ENCODE measurements at places on chromosomes 5 and 9.

GRCh38 chr5:95731571-95732554 is 727 bp downstream of the RHOBTB3 start:
- DNase-seq = peak; percentile 47

DNA sequence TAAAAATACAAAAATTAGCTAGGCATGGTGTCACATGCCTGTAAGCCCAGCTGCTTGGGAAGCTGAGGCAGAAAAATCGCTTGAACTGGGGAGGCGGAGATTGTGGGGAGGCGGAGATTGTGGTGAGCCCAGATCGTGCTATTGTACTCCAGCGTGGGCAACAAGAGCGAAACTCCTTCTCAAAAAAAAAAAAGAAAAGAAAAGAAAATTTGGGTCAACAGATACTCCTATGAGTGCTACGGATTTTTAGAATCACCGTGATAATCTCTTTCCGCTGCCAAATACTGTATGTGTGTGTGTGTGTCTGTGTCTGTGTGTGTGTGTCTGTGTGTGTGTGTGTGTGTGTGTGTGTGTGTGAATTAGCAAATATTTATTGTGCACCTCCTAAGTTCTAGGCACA is 64.4 kb downstream of the ARRDC3 start:
- no peak for DNase-seq

DNA sequence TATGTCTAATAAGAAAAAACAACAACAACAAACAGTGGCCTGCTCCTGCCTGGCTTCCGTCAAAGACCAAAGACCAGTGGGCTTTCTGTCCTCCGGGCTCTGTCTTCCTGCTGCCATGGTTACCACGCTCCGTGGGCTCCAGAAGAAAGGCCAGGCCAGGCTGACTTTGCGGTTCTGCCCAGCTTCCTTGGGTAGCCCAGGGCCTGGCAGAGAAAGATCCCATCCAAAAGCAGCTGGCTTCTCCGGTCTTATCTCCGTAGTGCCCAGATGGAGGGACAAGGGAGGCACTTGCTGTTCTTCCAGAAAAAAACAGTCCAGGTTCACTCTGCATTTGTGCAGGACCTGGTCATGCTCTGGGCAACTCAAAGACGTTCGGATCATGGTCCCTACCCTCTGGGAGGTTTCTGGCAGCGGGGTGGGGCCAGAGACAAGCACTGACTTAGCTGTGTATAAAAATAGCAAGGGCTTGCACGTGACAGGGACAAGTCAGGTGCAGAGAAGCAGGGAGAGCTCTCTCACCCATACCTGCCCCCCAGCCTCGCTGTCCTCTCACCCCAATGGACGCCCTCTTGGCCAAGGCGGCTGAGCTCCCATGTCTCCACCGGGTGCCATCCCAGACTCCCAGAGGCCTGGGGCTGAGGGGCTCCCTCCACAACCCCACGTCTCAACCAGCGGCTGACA is 212.2 kb downstream of the C9orf50 start:
- no peak for DNase-seq

DNA sequence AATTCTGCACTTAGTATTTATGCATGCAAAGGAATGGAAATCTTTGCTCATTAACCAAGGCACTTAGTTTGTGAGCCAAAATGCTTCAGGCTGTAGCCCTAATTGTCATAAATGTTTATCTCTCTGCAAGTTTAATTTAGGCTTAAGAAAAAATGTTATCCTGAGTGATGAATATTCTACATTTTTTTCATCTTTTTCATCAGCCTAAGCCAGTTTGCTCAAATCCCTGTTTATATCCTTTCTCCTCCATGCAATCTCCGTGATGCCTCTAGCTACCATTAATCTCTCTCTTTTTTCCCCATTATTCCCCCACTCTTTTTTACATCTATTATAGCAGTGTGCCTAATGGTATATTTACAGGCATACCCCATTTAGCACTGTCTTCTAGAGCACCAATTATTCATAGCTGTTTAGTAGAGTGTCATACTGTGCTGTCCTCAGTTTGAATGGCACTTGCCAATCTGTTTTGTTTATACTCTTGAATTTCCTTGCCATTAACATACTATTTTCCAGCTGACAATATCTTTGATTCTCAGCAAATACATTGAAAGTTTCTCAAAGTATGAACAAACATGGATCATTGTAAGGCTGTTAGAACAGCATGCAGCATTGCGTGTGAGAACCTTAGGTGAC is 1457.0 kb downstream of the MAT2B start:
- no peak for DNase-seq

GRCh38 chr5:125409861-125410536 is 663.6 kb upstream of the ZNF608 start:
- DNase-seq = no peak

DNA sequence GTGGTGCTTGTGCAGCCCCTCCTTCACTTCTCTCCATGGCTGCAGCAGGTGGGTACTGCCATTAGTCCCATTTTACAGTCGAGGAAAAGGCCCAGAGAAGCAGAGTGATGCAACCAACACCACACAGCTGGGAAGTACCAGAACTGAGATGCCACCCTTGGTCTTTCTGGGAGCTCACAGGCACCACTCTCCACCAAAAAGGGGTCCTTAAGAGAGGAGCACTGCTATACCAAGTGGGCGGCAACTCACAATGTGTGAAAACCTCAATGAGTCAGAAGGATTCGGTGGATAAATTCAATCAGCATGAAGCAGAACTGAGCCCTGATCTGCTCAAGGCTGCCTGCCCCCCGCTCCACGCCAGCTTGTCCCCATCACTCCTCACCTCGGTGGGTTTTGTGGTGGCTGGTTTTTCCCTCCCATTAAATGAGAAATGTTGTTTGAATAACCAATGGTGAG is 213.7 kb downstream of the FSTL4 start:
- no peak for DNase-seq

DNA sequence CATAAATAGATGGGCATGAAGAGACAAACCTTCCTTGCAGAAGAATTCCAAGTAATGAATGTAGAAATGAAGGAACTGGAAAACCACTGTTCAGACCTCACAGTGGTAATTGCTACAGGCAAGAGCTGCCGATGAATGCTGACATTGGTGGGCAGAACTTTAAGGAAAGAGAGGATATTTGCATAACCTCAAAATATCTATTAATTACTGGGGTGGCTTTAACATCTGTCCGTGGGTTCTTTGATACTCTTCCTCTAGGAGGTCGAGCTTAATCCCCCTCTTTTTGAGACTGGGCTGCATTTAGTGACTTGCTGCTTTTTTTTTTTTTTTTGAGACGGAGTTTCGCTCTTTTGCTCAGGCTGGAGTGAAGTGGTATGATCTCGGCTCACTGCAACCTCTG is 34.7 kb downstream of the LAMC3 start:
- DNase-seq = no peak

DNA sequence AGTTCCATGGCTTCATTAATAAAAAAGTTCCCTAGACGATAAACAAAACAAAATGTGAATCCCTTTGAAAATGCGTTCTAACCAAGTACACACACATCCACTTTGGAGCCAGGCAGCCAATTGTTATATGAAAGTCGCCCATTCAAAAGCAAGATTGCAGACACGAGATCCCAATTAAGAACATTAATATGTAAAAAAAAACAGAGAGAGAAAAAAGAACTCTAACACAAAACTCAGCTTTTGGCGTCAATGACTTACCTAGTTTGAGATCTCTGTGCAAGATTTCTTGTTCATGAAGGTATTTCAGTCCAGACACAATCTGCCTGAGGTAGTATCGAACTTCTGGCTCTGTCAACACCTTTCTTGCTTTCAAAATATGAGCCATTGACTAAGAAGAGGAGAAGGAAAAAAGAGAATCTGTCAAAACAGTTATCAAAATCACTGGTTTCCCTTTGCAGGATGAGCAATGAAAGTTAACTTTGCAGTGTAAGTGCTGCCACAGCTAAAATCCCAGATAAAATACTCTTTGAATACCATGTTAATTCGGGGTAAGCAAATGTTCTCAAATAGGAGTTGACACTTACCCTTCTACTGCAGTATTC is 1.6 kb downstream of the PLK2 start:
- DNase-seq = no peak

- no peak for DNase-seq
Observed at GRCh38 chr9:137487454-137488326, 28.6 kb upstream of the NSMF start.

DNA sequence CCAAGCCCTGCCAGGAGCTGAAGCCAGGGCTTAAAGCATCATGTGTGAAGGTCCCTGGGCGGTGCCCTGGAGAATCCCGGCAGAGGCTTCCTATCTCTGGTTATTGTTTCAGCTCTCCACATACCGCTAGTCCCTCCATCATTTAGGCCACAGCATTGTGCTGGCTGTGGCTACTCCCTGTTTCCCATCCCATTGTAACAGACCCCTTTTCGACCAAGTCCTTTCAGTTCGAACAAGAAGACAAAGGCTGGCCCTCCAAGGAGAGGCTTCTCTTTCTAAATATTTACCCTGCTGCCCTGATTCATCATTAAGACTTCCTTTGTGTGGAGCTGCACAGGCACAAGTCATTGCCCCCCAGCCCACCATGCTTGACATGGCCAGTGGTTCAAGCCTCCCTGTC is 41.6 kb downstream of the NEUROG1 start:
- DNase-seq = no peak

- no peak for DNase-seq
Observed at GRCh38 chr9:37325778-37326177, 96.7 kb upstream of the GRHPR start.

- DNase-seq = no peak
Observed at GRCh38 chr5:170300361-170301013, 2.9 kb upstream of the LCP2 start.

DNA sequence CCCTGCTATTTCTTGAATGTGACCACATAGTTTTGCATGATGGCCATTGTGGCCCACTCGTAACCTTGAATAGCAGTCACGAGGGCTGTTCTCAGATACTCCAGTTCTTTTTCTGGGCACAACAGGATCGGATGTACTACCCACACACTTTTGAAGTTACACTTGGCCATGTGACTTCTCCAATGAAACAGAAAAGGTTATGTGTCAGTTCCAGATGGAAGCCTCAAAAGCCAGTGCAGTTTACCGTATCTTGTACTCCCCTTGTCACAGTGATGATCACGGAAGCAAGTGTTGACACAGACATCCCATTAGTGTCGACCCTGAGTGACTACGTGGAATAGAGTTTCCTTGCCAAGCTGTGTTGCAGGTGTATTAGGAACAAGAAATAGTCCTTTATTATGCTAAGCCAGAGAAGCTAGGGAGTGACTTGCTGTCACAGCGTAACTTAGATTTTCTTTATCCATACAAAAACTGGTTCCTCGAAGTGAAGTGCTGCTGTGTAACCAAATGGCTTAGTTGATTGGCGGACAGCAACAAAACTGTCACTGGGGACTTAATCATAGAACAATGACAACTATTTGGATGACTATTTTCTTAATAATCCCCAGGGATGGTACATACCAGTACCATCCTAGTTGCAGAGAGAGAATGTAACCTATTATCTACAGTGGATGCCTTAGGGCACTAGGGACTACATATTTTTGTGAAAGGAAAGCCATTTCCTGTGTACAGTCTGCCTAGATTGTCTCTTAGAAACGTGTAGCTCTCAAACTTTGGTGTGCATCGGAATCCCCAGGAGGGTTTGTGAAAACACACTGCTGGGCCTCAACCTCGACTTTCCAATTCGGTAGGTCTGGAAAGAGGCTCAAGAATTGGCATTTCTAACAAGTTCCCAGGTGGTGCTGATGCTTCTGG is 90.1 kb upstream of the DMRT1 start:
- DNase-seq = peak; percentile 90

DNA sequence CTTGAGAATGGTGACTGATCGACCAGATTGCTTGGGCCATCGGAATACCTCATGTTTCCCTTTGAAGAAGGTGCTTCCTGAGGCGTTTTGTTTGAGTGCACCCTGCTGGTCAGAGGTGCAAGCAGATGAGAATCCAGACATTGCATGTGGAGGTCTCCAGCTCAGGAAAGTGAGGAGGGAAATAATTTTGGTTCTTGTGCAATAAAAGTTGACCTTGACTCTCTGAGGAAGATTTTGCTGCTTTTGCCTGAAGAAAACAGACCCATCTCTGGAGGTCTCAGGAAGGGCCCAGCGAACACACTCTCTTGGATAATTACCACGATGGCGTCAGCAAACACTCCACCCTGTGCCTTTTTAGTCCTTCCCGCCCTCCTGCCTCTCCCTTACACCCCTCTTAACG is 69.7 kb downstream of the GRAMD2B start:
- no peak for DNase-seq

- DNase-seq = no peak
Observed at GRCh38 chr5:172837640-172838039, 3.6 kb downstream of the ERGIC1 start.

DNA sequence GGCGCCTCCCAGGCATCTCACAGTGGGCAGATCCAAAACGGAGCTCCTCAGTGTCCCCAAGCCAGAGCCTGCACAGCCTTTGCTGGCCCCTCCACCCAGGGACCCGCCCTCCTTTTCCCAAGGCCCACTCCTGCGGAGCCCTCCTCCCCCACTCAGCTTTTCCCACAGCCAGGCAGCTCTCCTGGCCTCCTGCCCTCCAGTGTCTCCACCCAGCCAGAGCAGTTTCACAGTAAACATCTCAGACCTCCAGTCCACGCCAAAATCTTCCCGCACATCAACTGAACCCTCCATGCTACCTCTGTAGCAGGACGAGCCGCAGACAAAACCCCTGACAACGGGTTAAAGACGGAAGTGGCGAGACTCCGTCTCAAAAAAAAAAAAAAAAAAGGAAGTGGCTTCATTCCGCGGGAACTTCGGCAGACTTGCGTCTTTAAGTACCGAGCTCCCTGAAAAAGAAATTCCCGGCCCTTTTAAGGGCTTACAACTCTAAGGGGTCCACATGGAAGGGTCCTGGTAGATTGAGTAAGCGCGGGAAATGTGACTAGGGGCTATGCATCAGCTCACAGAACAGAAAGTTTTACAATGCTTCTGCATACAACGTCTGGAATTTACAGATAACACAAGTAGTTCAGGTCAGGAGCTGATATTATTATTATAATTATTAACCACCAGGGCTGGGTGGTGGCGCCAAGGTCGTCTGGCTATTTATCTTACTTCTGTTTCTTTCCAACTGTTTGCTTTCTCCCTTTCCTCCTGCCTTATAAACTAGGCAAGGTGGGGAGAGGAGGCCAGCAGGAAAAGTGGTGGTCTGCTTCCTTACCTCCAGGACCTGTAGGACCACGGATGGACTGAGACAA is 11.4 kb upstream of the GRIN1 start:
- DNase-seq = no peak

DNA sequence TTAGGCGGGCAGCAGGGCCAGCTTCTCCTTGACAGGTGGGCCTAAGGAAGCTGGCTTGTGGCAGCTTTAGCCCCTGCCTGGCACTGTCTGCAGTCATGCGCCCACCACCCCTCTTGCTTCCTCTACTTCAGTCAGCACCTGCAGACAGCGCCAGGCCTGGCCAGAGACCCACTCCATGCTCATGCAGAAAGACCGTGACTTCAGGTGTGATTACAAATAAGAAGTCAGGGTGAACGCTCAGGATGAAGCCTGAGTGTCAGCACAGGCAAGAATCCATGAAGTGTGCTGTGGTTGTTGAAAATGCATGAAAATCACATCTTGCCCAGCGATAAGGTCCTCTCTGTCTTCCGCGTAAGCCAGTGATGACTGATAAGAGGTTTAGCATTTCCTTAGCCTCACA is 3.4 kb downstream of the CSF2 start:
- DNase-seq = no peak

Measured in fibroblast of skin of scalp (primary cell).